ENCODE measurements at places on chromosomes 16 and 17.

DNA sequence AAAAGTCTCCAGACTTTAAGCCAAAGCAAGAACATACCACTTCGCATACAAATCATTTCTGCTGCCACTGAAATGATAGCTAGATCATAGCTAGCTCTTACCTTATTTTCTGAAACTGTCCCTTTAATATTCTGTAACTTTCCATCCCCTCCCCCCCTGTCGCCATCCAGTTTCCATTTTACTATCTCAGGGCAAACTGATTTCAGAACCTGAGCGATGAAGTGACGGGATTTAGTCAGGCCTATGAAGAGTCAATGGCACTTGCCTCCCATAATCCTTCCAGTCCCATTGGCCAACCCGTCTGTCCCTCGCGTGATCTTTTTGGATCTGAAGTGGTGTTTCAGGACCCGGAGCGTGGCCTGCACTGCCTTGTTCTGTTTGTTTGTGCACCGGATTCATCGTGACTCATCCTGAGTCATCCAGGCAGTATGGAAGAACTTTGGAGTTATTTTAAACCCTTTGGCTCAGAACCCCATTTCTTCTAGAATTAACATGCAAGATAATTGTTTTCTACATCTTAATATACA is 199.8 kb upstream of the CHMP6 start:
- DNase-seq: peak; percentile 69

DNA sequence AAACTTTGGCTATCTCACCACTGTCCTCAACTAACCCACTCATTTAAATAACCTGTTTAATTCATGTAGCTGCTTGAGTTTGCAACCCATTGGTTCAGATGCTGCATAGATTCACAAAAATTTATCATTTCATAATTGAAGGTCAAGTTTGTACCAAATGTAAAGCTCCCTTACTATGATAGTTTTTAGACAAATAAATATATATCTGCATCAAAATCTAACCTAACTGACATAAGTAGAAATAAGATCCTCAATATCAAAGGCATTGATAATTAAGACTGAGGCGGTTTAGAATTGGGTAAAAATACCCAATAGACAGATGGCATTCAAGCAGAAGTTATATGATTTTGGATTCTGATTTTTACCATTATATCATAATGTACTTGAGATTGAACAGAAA is 132.9 kb upstream of the NACA2 start:
- DNase-seq: no peak

- DNase-seq: no peak
Observed at GRCh38 chr17:42392692-42393415, 4.6 kb upstream of the STAT3 start.

GRCh38 chr17:45742251-45742650 is 41.9 kb upstream of the CRHR1 start:
- DNase-seq: no peak

- no peak for DNase-seq
Observed at GRCh38 chr16:8816967-8817655, 19.5 kb downstream of the PMM2 start.

GRCh38 chr17:8628609-8629169 is 1.8 kb downstream of the MYH10 start:
- DNase-seq: no peak

GRCh38 chr17:40522250-40522960 is 21.0 kb upstream of the TNS4 start:
- DNase-seq: no peak

- no peak for DNase-seq
Observed at GRCh38 chr17:75341784-75342486, 52.7 kb upstream of the SLC25A19 start.

DNA sequence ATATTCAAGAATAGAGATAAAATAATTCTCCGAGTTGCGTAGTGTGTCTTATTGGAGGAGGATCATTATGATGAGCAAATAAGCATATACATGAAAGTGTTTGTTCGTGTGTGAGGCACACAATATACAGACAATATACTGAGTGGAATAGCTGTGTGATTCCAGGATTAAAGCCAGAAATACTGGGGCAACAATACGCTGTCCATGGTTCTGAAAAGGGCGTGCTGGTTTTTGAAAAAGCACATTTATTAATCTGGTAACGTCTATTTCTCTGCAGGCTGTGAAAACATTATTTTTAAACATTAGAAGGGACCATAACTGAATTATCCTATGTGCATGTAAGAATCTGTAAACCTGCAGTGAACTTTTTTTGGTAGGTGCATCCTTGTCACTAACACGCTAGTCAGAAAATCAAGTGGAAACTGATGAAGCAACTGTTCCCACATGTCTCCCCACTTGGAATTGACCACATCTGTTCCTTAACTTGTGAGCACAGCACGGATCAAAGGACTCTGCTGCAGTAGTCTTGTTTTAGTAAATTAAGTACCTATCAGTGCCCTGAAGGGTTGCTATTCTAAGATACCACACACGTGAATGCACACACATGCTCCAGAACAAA is 346.0 kb downstream of the GRIN2A start:
- no peak for DNase-seq

- no peak for DNase-seq
Observed at GRCh38 chr17:40809721-40810421, 10.1 kb upstream of the KRT28 start.

- DNase-seq: no peak
Observed at GRCh38 chr17:2190014-2190413, 113.6 kb downstream of the SMG6 start.

GRCh38 chr16:69131167-69131838 is 1.1 kb downstream of the CHTF8 start:
- DNase-seq: no peak

- DNase-seq: no peak
Observed at GRCh38 chr16:51950118-51950780, 596.7 kb downstream of the TOX3 start.

DNA sequence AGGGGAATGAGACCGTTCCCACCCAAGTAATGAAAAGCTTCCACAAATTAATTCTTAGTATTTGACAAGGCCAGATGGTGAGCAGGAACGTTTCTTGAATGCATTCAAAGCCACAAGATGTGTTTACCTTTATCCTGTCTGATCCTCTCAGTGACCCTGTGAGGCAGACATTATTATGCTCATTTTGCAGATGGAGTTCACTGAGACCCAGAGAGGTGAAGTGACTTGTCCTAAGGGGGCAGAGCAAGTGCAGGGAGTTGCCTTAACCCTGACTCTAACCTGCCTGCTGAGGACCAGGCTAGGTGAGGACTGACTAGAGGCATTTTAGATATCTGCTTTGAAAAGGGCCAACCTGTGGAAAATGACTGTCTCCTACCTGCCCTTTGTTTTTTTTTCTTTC is 156.7 kb downstream of the HAPSTR1 start:
- DNase-seq: no peak

All from ureter (tissue), 1 donor.